ENCODE measurements at places on chromosomes 5 and 9.
A peak's percentile ranks its signal among the peaks of the same experiment; 100 is the strongest.

- DNase-seq, result no peak
These were observed 45.2 kb downstream of the P4HA2 start for GRCh38 chr5:132182359-132183040.

DNA sequence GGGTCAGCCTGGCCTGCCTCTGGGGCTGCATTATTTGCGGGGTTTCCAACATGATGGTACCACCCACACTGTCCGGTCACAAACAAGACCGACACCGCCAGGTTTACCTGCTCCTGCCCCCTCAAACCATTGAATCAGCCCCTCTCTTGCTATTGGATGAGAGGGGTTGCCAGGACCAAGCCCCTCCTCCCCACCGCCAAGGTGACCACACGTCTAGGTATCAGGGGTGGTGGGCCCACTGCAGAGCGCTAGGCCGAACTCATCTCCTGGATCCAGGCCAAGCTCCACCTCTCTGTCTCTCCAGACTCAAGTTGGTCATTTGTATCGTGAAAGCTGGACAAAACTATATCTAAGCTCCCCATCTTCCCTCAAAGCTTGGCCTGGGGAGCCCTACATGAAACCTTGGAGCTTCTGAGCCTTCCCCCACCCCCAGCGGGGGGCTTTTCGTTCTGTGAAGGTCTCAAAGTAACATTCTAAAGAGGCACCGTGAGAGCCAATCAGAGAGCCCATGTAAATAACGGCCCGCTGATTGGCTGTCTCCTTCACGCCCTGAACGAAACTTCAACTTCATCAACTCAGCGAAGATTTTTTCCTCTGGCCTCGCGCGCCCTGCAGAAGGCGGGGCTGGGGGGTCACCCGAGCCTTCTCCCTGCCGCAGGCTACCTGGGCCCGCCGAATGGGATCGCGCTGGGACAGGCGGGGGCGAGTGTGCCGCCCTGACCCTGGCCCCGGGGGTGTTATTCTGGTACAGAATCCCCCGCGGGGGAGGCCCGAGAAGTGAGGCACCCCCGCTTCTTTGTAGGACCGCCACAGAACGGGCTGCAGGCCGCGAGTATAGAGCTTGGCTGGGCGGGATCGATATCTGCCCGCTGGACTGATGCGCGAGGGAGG, 49.6 kb upstream of the PSD2 start:
- DNase-seq, result peak; percentile 73

DNA sequence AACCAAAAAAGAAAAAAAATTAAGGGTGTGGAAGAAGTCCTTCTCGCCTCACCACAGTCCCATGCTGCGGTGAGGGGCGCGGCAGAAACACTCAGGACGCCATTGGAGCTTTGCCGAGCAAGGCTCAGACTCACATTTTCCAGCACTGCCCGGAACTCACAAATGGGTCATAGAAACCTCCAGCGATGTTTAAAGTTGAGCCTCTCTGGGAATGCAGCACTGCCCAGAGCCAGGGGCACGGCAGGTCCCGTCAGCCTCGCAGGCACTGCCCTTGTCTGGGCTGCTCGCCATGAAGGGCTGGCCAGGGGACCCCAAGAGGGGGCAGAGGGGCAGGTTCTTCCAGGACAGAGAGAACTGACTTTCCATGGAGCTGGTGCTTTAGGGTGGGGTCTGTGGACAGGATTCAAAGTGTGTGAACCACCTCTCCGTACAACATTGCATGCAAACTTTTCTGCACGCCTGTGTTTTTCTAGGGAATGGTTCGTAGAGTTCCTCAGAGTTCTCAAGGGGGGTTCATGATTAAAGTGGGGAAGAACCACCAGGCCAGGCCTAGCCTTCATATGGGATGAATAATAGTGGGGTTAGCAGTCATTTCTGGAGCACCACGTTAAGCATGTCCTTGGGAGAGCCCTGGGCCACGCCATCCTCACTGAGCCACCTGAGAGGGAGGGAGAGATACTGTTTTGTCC, 38.4 kb downstream of the PRRX2 start:
- DNase-seq, result no peak

DNA sequence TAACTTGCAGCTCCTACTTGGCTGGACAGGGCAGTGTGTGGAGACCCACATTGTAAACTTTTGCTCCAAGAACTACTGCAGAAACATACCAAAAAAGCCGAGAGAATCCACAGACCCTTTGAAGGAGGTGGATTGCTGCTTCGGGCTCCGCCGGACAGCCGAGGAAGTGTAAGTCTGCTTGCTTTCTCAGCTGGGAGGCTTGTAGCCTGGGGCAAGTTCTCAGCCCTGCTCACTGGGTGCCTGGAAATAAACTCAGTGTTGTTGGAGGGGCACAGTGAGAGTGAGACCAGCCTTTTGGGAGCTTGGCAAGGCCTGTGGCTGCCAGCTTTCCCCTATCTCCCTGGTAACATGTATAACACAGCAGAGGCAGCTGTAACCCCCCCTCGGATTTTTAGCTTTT, 215.6 kb downstream of the SYK start:
- no peak for DNase-seq

- DNase-seq, result no peak
These were observed 30.6 kb downstream of the HTR4 start for GRCh38 chr5:148623741-148624140.

DNA sequence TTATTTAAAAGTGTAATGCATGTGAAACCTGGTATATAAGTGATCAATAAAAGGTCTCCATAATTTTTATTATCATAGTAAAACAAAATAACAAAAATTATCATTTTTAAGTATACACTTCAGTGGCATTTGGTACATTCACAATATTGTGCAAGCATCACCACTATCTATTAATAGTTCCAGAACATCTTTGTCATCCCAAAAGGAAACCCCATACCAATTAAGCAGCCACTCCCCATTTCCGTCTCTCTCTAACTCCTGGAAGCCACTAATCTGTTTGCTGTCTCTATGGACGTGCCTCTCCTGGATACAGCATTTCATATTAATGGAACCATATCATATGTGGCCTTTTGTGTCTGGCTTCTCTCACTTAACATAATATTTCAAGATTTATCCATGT, 7.6 kb downstream of the OLFML2A start:
- DNase-seq, result no peak

DNA sequence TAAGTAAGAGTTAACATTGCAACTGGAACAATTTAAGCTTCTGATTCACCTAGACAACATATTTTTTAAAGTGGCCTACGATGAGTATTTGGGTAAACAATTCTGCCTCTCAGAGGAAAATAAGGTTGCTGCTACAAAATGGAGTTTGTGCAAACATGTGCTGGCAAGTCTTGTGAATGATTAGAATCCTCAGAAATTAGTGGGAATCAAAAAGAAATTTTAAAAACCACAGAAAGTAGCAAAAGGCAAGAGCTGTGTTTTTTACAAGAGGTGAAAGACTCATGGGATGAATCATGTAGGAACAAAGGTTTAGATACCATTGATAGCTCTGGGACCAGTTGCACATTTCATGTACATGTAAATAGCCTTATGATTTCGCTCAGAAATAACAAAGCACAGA, 561.6 kb downstream of the TAF11L14 start:
- no peak for DNase-seq

- no peak for DNase-seq
These were observed 17.0 kb upstream of the C1QTNF3 start for GRCh38 chr5:34059977-34060376.

- DNase-seq, result no peak
These were observed 3.4 kb upstream of the GAPVD1 start for GRCh38 chr9:125258160-125258785.

DNA sequence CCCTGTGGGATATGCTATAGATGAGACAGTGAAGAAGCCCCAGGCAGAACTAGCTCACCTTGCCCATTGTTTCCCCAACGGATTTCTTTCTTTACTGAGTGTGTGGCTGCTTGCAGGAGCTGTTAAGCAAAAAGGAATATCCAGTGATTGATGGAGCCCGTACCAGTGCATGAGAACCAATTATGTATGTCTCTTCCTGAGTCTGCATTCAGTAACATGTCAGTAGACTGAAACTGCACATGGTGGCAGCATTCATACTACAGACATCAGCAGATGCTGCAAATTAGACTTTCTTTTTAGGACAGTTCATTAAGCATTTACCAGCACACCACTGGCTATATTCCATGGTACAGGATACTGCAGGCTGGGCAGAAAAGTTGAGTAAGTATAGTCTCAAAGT, 90.3 kb upstream of the PLCXD3 start:
- DNase-seq, result no peak

DNA sequence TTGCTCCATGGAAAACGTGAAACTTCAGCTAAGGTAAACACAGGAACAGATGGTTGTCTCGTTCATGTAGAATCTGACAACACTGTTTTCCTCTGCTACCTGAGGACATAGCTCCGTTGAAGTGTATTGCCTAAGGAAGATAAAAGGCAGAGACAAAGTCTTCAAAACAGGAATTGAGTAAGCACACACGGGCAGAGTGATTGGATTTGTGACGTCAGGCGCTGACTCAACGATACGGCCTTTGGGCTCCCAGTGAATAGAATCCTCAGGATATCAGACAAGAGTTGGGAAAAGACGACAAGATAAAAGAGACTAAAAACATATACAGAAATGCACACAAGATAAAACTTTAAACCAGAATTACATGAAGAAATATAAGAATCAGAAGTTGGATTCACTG, 787.1 kb upstream of the CTNND2 start:
- DNase-seq, result no peak

DNA sequence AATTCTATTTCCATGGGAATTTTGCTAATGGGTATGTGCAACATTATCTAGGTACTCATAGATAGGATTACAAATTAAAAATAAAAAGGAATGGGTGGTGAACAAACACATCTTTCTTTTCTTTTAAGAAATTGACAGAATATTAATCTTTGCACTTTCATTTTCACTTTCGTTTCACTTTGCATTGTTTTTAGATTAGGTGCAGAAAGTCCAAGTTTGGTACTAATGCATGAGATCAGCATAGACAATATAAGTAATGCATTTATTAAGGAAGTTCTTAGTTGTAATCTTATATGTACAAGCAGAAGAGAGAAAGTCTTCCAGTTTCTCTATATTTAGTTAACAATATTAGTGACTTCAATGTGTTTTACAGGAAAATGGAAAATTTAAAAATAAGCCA, 196.5 kb downstream of the COMMD10 start:
- DNase-seq, result no peak

GRCh38 chr9:119009249-119009648, 360.0 kb downstream of the BRINP1 start:
- no peak for DNase-seq

GRCh38 chr5:133456933-133457402, 155.4 kb downstream of the FSTL4 start:
- no peak for DNase-seq

GRCh38 chr5:73523861-73524260, 25.6 kb downstream of the BTF3 start:
- no peak for DNase-seq

DNA sequence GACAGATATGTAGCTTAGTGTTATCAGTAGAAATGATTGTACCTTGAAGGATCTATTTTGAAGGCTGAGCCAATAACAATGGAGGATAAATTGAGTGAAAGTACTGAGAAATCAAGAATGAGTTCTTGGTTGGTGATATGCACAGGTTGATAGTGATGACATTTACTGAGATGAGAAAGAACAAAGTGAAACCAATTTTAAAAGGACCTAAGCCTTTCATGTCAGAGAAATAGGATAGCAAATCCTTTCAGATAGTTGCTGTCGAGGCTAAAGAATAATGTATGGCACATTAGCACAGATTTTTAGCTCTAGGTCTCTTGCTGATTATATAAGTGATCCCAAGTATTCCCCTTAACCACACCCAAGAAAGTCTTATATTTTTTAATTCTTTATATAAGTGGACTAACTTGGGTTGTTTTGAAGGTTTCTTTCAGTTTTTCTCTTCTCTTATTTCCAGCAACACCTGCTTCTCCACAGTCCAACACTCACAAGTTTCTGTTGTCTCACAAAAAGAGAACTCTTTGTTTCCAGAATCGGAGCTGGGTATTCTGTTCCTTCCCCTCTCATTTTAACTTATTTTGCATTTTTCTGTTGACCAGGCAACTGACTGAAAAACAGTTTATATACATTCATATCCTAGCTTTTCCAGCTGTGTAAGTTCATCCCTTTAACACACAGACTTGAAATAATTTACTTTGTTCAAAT, 286.9 kb upstream of the ATP10B start:
- no peak for DNase-seq

GRCh38 chr5:120124961-120125360, 339.1 kb upstream of the PRR16 start:
- no peak for DNase-seq

DNA sequence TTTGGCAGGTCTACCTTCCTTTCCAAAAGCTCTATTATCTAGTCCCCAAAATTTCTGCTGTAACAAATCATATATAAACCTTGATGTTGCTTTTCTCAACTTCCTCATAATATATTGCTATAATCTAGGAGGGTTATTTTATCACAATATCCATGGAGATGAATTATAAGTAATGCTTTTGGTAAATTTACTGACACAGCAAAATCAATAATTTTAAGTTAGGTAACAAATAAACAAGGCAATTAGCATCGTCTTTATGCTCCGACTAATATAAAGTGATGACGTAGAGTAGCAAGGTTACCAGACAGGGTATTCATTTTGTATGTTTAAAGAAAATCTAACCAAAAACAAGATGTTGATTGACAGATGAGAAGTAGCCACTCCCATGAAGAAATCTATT, 132.3 kb upstream of the ST8SIA4 start:
- DNase-seq, result no peak

DNA sequence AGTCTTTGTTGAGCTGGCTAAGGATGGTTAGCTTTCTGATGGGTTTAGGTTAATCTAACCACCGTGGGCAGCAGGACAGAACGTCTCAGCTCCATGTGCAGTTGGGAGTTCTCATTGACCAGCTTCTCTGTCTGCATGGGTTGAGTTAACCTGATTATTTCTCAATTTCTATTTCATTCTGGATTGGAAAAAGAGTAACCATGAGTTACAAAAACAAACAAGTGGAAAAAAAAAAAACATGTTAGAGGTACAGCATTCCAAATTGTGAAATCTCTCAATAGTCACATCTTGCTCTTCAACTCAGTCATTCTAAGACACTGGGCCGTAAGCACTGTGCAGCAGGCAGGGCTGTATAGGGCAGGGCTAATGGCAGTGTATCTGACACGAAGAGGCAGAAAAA, 343.7 kb upstream of the KLF4 start:
- no peak for DNase-seq
